Vagina (tissue), 2 donors: ENCODE measurements at places on chromosomes 1 and 21.

DNA sequence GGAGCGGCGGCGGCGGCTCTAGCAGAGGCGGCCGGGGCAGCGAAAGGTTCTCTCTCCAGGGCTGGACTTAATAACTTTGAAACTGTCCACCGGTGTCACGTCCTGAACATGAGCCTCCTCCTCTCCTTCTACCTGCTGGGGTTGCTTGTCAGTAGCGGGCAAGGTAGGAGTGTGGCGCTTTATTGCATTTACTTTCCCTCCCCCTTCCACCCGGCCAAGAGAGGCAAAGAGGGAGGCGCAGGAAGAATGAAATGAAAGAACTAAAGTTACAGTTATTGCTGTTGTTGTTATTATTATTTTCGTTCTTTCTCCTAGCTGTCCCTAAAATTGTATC is 214 bp downstream of the NCAM2 start:
- peak overlapping the region; percentile 27 for H3K27ac ChIP-seq
- no peak for DNase-seq
- peaks cover 18% of the 10 kb centered on the region for H3K4me1 ChIP-seq
- H3K27me3 ChIP-seq, result no peaks in the 10 kb centered on the region

DNA sequence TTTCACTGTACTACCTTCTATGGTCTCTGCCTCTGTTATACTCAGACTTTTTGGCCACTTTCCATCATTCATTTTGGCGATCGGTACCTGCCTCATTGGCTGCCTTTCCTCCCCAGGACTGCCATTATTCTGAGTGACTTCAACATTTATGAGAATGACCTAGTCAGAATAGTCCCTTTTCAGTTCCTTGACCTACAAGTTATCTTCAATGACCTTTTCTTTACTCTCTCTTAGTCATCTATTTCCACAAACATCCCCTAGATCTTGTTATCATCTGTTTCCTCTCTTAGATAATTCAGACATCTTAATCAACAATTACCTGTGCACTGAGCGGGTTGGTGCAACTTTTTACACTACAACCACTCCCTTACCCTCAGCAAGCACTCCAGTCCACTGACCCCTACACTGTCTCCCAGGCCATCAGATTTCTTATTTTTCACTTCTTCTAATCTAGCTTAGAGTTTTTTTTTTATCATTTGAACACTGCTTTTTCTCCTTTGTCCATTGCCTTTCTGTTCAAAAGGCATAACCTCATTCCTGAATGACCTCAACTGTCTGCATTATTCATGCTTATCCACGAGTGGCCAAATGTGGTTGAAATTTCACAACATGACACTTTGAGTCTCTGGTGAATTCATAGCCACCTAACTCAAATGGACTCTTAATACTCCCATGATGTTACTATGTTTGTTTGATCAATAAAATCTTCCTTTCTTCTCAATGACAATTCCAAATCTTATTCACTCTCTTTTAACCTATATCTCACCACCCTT is 112.7 kb downstream of the HMCN1 start:
- no peaks in the 10 kb centered on the region for H3K36me3 ChIP-seq
- no peak overlapping the region for H3K4me3 ChIP-seq
- no peaks in the 10 kb centered on the region for H3K27me3 ChIP-seq
- peaks cover 6% of the 10 kb centered on the region for H3K4me1 ChIP-seq
- no peak for DNase-seq

DNA sequence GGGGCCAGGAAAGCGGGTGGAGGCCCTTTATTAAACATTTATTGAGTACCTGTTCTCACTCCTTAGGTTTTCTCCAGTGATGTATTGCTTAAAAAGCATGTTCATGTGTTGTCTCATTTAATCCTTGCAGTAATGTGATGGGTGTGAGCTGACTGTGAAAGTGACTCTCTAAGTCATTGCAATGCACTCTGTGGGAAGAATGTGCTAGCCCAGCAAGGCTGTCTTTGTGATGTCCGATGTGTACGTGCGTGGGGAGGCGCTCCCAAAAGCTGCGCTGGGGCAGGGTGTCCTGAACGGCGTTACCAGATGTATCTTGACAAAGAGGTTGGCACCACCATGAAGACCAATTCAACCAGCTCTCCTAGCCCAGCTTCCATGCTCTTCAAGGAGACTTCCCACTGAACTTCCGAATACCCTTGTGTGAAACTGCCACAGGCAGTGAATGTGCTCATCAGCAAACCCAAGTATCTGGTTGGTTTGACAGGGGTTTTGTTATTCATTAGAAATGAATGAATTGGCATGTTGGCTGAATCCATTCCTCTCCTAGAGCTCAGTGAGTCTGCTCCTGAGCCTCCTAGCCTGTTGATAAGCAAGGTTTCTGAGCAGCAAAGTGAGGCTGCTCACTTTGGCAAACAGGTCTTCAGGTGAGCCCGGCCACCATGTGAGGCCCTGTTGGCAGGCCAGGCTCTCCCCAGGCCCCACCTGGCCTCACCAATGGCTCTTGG is 28.0 kb downstream of the NUAK2 start:
- DNase-seq, result no peak
- H3K4me3 ChIP-seq, result no peak overlapping the region
- H3K27me3 ChIP-seq, result no peaks in the 10 kb centered on the region

DNA sequence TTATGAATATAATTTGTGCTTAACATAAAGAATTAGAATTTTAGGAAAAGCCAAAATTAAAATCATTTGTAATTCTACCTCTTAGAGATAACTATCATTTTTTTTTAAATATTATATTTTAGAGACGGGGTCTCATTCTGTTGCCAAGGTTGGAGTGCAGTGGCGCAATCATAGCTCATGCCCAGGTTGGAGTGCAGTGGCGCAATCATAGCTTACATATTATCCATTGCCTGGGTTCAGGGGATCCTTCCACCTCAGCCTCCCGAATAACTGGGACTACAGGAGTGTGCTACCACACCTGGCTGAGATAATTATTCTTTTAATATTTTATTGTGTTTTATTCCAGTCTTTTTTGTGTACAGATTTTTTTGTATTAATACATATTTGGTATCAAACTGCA is 8.3 kb downstream of the RASAL2 start:
- peaks cover 12% of the 10 kb centered on the region for H3K4me1 ChIP-seq
- DNase-seq, result no peak
- no peaks in the 10 kb centered on the region for H3K27me3 ChIP-seq
- no peaks in the 10 kb centered on the region for H3K36me3 ChIP-seq
- no peak overlapping the region for H3K27ac ChIP-seq

DNA sequence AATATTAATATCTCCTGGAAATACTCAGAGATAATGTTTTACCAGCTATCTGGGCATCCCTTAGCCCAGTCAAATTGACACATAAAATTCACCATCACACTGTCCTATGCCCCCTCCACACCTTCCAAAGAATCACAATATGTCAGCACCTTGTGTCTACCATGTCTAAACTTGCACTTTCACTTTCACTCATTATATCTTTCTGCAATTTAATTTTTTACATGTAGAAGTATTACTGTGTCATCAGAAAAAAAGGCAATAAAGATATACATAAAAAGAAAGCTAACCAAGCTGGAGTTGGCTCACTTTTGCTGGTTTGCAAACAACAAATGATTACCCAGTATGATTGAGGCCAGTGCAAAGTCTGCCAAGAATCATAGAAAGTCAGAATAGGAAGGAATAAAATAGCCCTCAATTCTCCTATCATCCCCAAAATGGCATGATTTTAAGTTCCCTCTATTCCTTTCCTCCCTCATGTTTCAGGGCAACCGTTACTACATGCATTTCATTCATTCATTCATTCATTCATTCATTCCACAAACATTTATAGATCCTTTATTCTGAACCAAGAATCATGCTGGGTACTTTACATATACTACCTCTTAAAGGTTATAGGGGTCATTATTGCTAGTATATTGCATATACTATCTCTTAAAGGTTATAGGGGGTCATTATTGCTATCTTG is 5.9 kb upstream of the LUZP1 start:
- H3K4me1 ChIP-seq, result peaks cover 29% of the 10 kb centered on the region
- H3K36me3 ChIP-seq, result no peaks in the 10 kb centered on the region
- DNase-seq, result no peak
- H3K4me3 ChIP-seq, result no peak overlapping the region

DNA sequence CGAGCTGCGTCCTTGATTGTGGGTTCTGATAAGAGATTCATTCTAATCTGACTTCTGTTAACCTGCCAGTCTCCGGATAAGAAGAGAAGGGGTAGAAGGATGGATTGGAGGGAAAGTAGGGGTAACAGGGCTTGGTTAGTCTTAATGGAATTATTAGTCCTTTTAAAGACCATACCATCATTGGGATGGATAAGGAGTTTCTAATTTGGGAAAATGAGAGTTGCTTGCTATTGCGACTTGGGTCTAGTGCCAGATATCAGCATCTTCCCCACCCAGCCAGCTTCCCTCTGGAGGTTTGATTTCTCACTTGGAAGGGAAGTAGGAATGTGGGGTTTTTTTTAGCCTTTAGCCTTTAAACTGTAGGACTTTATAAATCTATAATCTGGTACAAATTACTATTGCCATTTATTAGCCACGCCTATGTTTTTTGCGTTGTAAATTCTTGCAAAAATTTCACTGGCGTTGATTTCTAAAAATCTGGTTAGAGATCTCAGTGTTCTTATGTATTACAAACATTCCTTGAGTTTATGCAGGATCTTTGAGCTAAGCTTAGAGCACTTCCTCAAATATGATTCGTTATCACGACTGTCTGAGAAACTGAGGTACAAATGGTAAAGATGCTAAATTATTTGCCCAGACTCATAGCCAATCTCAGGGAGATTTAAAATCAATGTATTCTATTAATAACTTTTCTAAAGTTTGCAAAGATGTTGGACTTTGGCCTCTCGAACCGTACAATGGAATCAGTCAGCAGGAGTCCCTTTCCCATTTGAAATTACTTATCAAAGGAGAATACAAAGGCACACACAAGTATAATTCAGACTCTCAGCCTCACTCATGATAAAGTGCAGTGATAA is 1.3 kb downstream of the FAM20B start:
- no peaks in the 10 kb centered on the region for H3K27me3 ChIP-seq
- DNase-seq, result no peak
- peaks cover 20% of the 10 kb centered on the region for H3K4me1 ChIP-seq
- H3K36me3 ChIP-seq, result no peaks in the 10 kb centered on the region

DNA sequence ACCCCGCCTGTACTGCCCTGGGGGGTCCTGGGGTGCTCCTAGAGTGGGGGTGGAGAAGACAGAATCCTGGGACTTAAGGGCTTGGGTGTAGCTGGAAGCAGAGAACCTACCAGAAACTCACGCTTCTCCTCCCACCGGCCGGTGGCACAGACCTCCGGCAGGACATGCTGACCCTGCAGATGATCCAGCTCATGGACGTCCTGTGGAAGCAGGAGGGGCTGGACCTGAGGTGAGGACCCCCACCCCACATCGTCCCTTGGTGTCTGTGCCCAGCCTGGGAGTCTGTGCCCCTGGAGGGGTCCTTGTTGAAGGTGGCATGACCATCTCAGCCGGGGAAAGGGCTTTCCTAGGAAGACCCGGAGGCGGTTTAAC is 70.8 kb downstream of the PIK3CD start:
- no peaks in the 10 kb centered on the region for H3K4me1 ChIP-seq
- no peak overlapping the region for H3K27ac ChIP-seq
- no peak overlapping the region for H3K4me3 ChIP-seq
- DNase-seq, result no peak

- H3K4me1 ChIP-seq, result peaks cover 81% of the 10 kb centered on the region
- no peak overlapping the region for H3K4me3 ChIP-seq
- no peak for DNase-seq
- no peaks in the 10 kb centered on the region for H3K27me3 ChIP-seq
- H3K36me3 ChIP-seq, result peaks cover 9% of the 10 kb centered on the region
Measured at GRCh38 chr1:225823811-225824261, 13.9 kb downstream of the EPHX1 start.

GRCh38 chr1:67626090-67626860 is 58.7 kb upstream of the GADD45A start:
- H3K4me3 ChIP-seq, result no peak overlapping the region
- no peaks in the 10 kb centered on the region for H3K4me1 ChIP-seq
- H3K27ac ChIP-seq, result no peak overlapping the region
- no peak for DNase-seq
- no peaks in the 10 kb centered on the region for H3K36me3 ChIP-seq

GRCh38 chr1:110288111-110288510 is 51.1 kb upstream of the RBM15 start:
- H3K4me1 ChIP-seq, result no peaks in the 10 kb centered on the region
- H3K27ac ChIP-seq, result no peak overlapping the region
- DNase-seq, result no peak
- no peaks in the 10 kb centered on the region for H3K27me3 ChIP-seq

DNA sequence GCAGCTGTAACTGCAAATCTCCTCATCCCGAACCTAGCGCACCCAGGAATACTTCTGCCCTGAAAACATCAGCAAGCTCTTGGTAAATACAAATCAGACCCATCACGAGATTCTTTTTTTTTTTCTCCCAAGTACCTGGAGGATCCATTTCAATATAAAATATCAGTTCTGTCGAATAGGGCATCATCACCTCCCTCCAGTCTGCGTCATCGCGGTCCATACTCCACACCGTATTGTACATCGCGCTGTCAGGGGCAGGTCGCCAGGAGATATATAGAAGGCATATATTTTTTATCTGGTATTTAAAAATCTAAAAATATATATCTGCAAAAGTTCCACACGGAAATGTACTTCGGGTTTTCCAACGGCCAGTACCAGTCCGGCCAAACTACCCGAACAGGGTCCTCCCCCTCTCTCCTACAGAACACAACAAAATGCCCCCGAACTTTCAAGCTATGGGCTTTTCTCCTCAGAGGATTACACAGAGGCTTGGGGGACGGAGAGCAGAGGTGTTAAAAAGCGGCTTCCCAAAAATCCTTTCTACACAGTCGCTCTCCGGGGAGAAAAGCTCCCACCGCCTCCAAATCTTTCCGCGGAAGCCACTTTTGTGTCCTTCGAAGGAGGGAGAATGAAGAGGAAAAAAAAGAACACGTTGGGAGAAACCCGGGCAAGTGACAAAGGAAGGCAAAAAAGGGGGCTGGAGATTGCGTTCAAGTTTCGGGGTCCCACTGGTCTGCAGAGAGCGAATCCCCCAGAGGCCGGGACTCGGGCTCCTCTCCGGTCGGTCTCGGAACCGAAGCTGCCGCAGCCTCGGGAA is 509 bp downstream of the PIK3R3 start:
- peak overlapping the region; percentile 61 for H3K4me3 ChIP-seq
- peak overlapping the region; percentile 92 for H3K27ac ChIP-seq
- H3K36me3 ChIP-seq, result no peaks in the 10 kb centered on the region
- DNase-seq, result no peak

DNA sequence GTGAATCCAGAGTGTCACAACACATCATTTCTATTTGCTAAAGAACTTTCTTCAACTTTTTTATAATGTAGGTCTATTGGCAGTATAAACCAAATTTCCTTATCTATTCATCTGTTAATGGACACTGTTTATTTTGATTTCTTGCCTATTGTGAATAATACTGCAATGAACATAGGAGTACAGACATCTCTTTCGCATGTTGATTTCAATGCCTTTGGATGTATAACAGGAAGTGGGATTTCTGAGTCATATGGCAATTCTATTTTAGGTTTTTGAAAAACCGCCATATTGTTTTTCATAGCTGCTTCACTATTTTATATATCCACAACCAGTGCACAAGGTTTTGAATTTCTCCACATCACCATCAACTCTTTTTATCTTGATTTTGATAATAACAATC is 198.7 kb downstream of the KCNT2 start:
- H3K4me1 ChIP-seq, result no peaks in the 10 kb centered on the region
- H3K27ac ChIP-seq, result no peak overlapping the region
- no peak for DNase-seq
- H3K27me3 ChIP-seq, result no peaks in the 10 kb centered on the region

- H3K36me3 ChIP-seq, result no peaks in the 10 kb centered on the region
- DNase-seq, result no peak
Measured at GRCh38 chr1:230306169-230306568, 120.0 kb downstream of the PGBD5 start.

- peaks cover 50% of the 10 kb centered on the region for H3K4me1 ChIP-seq
- H3K27ac ChIP-seq, result no peak overlapping the region
- no peak overlapping the region for H3K4me3 ChIP-seq
- no peaks in the 10 kb centered on the region for H3K27me3 ChIP-seq
Measured at GRCh38 chr1:200037904-200038303, 10.4 kb downstream of the NR5A2 start.
